CD4-positive, alpha-beta T cell treated with Interferon alpha-2 for 1 hour (primary cell): ENCODE measurements at places on chromosomes 3 and 15.

- no peak for DNase-seq
These were observed 43.6 kb upstream of the KLF13 start for GRCh38 chr15:31283043-31283442.

- DNase-seq, result peak; percentile 4
These were observed 219.0 kb downstream of the SHQ1 start for GRCh38 chr3:72629191-72629631.

GRCh38 chr3:133112666-133113065, 74.5 kb downstream of the TMEM108 start:
- no peak for DNase-seq

- DNase-seq, result peak; percentile 59
These were observed 228.7 kb downstream of the SLCO3A1 start for GRCh38 chr15:92082006-92082843.

GRCh38 chr3:9346141-9346540, 16.7 kb upstream of the THUMPD3 start:
- no peak for DNase-seq

DNA sequence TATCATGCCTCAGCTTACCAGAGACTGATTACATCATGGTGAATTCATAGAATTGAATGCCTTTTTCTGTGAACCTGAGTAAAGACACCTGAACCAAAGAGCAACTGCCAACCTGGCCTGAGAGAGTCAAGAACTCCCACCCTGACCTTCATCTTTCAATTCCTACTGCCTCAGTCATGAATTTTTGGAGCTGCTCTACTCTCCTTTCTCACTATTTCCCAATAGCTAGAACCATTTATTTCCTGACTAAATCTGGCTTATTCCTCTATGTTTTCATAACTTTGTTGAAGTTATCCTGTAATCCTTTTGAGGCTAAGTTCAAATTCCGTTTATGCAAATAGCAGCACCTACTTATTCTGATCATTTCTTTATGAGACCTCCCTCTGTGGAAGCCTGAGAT, 712.4 kb upstream of the UBE2E2 start:
- no peak for DNase-seq

DNA sequence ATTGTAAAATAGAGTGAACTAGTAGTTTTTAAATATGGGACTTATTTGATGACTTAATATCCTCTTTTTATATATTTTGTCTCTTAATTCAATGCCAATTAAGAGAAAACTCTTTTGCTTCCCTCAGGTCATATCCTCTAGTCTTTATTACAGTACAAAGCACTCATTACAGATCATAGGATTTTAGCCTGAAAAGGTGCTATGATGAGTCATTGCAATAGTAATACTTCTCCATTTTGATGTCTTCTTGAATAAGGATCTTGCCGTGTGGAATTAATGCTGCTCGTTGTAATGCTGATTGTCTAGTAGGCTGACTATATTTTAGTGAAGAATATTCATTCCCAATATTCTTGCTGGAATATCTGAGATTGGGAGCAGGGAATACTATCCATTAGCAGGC, 612.2 kb upstream of the GOLIM4 start:
- DNase-seq, result no peak

GRCh38 chr3:16301507-16301906, 36.5 kb downstream of the OXNAD1 start:
- DNase-seq, result peak; percentile 42

- no peak for DNase-seq
These were observed 100.7 kb upstream of the SCN10A start for GRCh38 chr3:38916706-38917105.

GRCh38 chr3:99753268-99753975, 64.2 kb upstream of the CMSS1 start:
- DNase-seq, result peak; percentile 26

DNA sequence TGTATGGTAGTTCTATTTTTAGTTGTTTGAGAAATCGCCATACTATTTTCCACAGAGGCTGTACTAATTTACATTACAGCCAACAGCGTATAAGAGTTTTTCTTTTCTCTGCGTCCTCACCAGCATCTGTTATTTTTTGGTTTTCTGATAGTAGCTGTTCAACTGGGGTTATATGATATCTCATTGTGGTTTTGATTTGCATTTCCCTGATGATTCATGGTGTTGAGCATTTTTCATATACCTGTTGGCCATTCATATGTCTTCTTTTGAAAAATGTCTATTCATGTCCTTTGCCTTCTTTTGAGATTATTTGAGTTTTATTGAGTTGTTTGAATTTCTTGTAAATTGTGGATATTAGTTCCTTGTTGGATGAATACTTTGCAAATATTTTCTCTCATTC, 114.6 kb downstream of the LRRK1 start:
- DNase-seq, result no peak

GRCh38 chr15:95266451-95267061, 1035.2 kb downstream of the MCTP2 start:
- no peak for DNase-seq

DNA sequence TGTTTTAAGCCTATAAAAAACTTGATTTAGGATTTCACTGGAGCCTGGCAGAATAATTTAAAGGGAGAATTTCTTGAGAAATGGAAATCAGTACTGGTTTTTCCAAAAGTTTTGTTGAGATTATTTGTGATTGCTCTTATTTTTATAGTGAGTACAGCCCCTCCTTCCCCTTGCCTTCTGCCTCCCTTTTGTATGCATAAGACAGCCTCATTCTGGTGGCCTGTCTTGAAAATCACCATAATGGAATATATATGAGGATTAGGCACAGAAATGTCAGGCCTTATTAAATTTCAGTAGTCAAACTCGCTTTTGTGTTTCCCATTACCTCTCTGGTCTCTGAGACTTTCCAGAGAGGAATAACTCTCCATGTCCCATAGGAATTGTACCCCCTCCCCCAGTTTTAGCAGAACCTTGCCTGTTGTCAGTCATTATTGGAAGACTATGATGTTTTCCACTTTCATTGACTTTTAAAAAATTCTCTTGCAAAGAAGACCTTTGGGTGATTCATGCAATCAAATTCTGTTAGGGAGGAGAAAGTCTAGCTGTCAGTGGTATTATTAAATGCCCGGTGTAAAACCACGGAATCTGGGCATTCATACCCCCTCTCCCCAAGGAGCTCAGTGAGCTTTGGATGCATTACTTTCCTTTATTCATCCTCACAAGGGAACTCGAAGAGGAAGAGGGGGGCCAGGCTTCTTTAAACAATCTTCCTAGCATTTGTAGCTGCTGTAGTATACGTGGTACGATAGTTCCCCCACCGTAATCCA, 171.6 kb upstream of the TSC22D2 start:
- no peak for DNase-seq

GRCh38 chr3:165553371-165553770, 283.9 kb downstream of the BCHE start:
- DNase-seq, result no peak

DNA sequence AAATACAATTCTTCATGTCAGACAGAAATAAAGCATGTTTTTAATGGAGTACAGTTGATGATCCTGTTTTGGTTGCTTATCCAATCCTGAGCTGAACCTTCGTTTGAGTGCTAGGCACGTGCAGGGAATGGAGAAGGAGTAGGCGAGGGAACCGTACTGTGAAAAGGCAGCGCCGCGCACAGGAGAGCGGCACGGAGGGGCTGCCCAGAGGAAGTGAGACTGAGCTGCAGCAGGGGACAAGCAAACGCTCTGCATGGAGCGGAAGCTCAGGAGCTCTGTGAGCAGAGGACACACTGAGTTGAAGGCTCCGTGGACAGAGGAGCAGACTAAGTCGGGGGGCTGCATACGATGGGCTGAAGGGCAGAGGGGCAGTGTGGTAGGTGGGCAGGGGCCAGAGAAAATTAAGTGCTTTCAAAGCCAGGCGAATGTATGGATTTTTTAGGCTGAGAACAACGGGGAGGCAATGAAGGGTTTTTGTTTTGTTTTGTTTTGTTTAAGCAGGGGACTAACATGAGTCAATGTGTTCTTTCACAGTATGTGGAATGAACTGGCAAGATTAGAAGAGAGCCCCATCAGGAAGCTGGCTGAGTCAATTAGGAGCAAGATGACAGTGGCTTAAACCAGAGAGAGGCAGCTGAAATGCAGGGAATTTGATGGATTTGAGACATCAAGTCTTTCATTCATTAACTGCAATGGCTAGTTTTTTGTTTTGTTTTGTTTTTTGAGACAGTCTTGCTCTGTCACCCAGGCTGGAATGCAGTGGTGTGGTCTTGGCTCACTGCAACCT, 23.8 kb upstream of the TM2D3 start:
- DNase-seq, result no peak

GRCh38 chr3:57142411-57142723, 22.8 kb downstream of the IL17RD start:
- DNase-seq, result no peak

- DNase-seq, result no peak
These were observed 15.1 kb downstream of the CMTM7 start for GRCh38 chr3:32406486-32407408.

DNA sequence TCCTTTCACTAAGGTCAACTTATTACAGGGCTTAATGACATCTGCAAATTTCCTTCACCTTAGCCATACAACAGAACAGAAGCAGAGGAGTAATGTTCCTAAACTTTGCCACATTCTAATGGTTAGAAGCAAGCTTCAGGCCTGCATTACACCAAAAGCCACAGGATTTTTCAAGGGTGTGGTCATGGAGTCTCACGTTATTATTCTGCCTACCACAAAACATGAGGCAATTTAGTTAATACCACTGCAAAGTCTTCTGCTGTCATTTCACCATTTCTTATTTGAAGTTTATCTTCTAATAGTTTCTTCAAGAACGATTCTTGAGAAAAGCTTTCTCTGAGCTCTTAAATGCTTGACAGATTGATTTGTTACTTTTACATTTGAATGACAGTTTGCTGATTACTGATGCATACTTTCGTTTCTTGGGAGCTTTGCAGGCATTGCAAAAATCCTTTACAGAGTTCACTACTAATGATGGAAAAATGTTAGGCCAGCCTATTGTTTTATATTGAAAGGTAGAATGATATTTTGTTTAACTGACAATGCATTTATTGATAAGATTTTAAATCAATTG, 1257.1 kb downstream of the NSUN3 start:
- DNase-seq, result no peak

- DNase-seq, result no peak
These were observed 18.1 kb downstream of the LRRC58 start for GRCh38 chr3:120331076-120331475.

GRCh38 chr3:185561958-185562357, 9.6 kb upstream of the LIPH start:
- DNase-seq, result no peak

DNA sequence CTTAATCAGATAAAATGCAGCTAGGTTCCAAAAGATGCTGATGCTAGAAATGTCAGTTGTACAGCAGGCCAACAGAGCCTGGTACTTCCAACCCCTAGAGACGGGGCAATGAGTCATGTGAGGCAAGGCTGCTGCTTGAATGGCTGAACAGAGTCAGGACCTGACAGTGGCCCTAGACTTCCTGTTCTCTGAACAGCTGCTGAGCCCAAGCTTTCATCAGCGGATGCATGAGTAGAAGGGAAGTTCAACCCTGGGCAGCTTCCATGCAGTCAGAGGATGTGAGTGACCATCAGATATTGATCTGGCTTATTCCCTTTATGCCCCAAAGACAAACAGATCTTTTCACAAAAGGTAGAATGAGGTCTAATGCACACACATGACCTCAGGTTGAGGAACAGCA, 282.9 kb upstream of the COL8A1 start:
- no peak for DNase-seq

- no peak for DNase-seq
These were observed 12.1 kb upstream of the SKOR1 start for GRCh38 chr15:67813104-67813634.

DNA sequence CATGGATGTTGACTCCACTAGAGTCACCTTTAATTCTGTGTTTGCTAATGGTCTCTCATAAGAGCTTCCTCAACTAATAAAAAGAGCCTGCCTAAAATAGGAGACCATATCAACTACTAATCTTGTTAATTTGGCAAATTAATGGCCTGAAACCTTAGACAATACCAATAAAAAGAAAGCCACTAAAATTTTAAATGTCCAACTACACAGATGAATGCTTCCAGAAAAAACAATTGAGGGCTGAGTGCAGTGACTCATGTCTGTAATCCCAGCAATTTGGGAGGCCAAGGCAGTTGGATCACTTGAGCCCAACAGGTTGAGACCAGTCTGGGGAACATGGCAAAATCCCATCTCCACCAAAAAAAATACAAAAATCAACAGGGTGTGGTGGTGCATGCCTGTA, 230.9 kb downstream of the NSUN3 start:
- DNase-seq, result no peak

DNA sequence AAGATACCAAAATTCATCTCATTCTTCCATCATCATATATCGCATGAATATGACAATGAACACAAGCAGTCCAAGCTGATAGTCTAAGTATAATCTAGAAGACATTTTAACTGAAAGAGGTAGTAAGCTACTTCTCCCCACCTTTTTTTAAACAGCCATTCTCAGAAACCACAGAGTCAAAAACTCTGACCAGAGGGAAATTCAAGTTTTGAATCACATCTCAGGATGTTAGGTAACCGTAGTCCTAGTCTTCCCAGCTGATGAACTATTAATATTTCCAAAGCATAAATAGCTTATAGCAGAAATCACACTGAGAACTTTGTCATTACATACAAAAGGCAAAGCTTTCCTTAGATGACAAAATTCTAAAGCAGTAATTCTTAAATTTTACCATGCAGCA, 25.8 kb downstream of the NPTN start:
- no peak for DNase-seq

DNA sequence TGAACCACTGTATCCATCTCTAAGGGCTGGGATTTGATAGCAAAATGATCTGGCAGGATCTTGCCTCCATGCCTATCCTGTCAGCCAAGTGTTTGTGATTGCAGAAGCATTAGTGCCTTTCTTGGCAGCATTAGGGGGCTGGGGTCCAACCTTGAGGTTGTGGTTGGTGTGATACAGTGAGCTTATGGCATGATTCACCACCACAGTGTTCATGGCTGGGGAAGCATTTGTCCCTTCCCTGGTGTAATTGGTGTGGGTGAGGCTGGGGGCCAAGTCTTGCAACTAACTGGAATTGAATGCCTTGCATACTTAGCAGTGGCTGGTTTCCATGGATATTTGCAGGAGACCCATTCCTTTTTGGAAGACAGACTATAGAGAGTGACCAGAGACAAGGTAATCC, 271.0 kb upstream of the TBL1XR1 start:
- DNase-seq, result no peak

DNA sequence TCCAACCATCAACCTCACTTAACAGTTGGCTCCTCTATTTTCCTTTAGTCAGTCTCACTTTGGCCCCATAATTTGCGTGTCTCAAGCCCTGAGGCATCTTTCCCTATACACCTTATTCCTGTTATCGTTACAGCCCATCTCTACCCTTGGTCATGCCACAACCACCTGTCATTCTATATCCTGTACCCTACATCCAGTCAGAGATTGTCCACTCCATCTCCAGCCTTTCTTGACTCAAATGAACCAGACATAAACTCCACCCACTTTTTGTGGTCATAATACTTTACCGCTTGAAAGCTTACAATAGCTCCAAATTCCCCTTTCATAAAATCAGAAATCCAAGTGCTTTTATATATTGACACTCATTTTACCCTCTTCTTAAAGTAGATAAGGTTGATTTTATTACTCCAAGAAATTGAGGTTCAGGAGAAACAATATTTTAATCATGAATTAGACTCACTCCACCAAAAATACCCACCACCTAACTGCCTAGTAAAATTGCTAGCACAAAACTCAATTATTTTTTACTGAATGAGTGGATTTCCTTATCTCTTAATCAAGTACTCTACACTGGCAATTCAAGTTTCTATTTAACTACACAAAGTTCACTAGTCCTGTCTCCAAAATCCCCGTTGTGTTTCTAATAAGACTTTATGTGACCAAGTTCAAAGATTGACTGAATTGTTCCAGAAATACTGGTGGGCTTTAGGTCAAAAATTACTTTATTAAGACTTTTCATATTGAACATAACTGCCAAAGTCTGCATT, 9.1 kb downstream of the CCR4 start:
- peak; percentile 54 for DNase-seq

- no peak for DNase-seq
These were observed 33.9 kb upstream of the NANOGP8 start for GRCh38 chr15:35118960-35119359.
